ENCODE measurements at places on chromosomes 4 and X. TPM values are rescaled to one million over a fixed set of nuclear protein-coding genes. Genes with fewer than 3 reads are reported as not detected.

LIN54 gene
- polyA plus RNA-seq: 12.3 TPM

GRCh38 chr4:3254302-3255131 is 5.6 kb downstream of the MSANTD1 start:
- DNase-seq: no peak

DNA sequence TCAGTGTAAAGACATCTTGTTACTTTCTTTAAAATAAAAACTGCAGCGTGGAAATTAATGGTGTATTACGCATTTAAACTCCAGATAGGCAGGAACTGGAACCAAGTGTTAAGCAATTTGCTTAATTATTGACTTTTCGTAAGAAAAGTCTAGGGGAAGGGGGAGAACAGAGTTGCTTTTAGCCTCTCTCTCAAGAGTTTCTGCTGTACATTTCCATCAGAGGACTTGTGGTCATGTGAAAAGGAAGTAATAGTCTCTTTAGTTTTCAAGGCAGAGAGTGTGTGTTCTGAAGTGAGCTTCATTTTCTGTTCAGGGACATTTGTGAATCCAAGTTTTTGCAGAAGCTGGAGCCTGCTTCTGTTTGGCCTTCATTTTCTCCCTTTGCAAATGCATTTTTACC is 127.2 kb downstream of the UBE2K start:
- DNase-seq: no peak

- DNase-seq: no peak
These were observed 7.6 kb upstream of the SYTL5 start for GRCh38 chrX:37998586-37999262.

- DNase-seq: peak; percentile 80
These were observed 162.8 kb downstream of the NHS start for GRCh38 chrX:17537723-17538243.

- DNase-seq: no peak
These were observed 318.0 kb upstream of the HS3ST1 start for GRCh38 chr4:11746734-11747133.

Measured in large intestine (tissue), 12 donors.